ENCODE measurements at places on chromosomes 11 and 22.

GRCh38 chr11:58900479-58901420 is 38.5 kb upstream of the GLYATL1 start:
- peak; percentile 53 for DNase-seq

DNA sequence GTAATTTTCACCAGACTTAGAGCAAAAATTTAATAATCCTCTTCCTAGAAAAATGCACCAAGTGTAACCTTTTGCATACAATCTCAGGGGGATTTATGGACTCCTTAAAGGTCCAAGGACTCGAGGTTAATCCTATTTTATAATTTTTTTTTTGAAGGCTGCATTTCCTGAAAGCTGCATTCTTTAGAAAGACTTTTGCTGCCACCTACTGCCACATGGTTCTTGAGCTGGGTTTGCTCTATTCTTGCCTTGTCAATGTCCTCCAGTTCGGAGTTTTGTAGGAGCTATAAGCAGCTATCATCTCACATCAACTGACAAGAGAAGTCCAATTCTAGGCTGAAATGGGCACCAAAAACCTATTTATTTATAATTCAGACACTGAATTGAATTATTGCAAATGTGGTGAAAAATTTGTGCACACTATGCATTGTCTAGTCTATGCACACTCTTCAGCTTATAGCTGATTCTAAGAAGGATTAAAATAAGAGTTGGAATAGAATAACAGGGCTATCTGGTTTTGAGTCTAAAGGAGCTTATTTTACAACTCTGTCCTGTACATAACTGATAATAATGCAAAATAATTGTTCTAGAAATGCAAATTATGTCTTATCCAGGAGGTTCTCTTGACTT is 31.3 kb downstream of the TRAF6 start:
- peak; percentile 50 for DNase-seq

DNA sequence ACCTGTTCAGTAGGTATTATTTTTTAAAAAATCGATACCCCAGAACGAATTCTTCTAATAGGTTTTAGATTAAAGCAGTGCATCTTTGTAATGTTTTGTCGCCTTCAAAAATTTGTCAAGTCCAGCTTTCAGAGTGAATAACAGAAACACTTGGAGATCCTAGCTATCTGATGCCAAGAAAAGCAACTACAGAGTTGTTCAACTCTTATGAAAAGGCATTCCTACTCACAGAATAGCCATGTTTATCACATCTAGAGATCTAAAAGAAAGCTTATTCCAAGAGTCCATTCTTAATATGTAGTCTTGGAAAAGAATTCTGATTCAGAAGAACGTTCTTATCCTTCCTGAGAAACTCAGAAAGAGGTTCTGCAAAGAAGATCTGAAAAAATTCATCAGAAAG is 268.5 kb downstream of the TTC28 start:
- no peak for DNase-seq

DNA sequence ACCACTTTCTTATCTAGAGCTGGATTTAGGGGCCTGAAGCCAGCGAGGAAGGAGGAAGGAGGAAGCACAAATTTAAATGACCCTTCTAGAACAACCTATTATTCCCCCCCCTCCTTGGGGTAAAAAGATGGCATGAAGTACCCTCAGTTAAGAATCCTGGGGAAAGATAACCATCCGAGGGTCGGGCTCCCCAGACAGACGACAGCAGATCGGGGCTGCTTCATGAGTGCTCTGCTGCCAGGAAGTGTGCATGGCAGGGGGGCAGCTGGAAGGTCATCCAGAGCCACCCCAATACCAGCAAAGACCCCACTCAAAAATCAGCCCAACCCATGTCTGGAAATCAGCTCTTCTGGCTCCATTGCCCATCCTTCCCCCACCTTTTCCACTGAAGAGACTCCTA is 207.5 kb downstream of the CTTN start:
- DNase-seq: no peak

DNA sequence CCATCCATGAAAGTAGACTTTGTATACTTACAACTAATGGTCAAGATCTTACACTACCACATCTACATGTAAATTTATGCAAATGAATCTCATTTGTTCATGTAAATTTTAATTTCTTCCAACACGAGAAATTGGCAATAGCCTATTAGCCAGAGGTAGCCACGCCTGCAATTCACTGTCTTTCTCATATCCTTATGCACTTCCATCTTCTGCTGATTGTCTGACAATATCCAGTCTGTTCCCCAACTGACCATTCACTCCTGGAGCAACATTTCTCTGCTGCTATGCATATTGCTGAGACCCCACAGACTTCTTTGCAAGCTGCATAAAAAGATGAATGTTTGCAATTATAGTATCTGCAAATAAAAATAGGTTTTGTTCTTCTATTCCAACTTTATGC is 2.5 kb downstream of the NNMT start:
- DNase-seq: no peak

GRCh38 chr22:39935116-39935515 is 25.1 kb upstream of the TMA7B start:
- DNase-seq: no peak

GRCh38 chr11:64516226-64516625 is 74.8 kb upstream of the SLC22A12 start:
- DNase-seq: peak; percentile 34

DNA sequence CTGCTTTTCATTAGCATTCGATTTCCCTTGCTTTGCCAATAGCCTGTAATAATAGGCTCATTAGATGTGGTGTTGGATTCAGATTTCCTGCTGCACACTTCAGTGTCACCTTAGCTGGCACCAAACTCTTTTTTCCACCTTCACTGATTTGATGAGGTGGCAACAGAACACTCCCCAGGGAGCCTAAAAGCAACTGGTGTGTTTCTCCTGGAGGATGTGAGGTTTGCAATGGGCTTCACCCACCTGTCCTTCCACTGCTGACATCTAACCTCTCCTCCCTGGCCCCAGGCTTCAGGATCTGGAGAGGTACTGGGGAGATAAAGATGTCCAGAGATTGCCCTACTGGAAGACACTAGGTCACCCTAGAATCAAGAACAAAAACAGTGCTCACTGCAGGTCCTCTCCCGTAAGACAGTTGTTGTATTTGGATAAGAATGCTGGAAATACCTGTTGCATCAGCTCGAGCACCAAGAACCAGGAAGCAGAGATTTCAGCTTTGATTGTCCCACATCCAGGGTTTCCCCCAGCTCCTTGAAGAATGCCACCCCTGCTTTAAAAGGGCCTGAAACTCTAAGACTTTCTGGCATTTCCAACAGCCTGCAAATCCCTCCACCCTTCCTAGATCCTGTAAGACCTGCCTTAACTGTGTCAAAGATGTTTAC is 96.9 kb downstream of the SLC1A2 start:
- DNase-seq: no peak

GRCh38 chr11:75538150-75538942 is 12.6 kb upstream of the GDPD5 start:
- no peak for DNase-seq

DNA sequence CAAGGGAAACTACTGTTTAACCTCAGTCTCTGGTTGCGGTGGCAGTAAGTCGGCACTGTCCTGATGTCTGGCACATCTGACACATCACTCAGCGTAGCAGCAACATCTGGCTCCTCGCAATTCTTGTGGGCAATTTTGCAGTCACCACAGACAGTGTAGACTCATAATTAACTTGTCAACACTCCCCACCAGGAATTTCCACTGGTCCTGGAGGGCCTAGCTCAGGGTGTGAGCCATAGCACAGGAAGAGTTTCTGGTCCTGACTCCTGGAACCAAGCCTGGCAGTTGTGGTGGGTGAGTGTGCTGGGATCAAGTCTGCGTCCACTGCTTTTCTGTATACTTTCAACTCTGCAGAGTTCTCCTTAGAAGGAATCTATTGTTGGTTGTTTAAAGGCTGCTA is 209.7 kb downstream of the SNX19 start:
- DNase-seq: no peak

DNA sequence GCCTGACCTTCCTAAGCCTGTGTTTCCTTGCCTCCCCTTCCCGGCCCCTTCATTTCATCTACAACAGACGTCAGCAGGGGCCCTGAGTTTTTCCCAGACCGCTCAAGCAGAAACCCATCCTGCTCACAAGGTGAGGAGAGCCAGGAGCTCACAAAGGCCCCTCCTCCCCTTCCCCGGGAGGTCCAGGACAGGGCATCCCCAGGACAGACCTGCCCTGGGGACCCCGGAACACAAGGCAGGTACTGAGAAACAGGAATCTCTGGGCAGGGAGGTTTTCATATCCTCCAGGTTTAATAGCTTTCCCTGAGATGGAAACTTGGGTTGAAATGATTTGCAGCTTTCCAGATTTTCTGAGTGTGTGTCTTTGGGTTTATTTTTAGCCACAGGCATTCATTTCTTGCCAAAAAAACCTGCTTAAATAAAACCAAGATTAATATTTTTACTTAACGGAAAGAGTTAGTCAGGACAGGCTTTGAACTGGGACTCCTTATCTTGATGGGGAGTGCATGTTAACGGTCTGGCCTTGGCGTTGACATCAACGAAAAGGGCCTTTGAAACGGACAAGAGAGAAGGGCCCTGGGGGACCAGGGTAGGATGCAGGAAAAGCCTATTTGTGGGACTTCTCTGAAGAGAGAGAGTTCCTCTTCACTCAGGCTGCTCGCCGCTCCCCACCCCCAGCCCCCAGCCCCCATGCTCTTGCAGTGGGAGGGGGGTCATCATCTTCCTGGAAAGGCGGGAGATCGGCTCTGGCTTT is 38.5 kb downstream of the TIMP3 start:
- no peak for DNase-seq

DNA sequence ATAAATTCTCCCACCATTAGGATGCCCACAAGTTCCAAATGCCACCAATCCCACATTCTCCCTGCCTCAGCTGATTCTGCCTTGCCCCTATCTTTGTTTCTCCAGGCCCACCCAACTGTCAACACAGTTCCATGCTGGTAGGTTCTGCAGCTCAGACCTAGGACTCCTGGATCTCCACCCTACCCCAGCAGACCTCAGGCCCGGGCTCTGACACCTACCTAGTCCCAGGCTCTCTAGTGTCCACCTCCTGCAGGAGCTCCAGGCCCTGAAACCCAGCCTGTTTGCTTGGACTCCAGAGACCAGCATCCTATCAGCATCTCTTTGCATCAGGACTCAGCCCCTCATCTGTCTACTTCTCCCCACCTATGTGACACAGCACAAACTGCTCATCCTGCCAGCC is 86.5 kb downstream of the PDE2A start:
- DNase-seq: no peak

- DNase-seq: no peak
Measured at GRCh38 chr11:126335463-126335760, 20.1 kb upstream of the ST3GAL4 start.

- no peak for DNase-seq
Measured at GRCh38 chr11:94705891-94706615, 62.1 kb upstream of the AMOTL1 start.

GRCh38 chr11:107769189-107769588 is 57.3 kb upstream of the SLN start:
- peak; percentile 50 for DNase-seq

Data from activated CD4-positive, alpha-beta T cell treated with anti-CD3 and anti-CD28 coated beads, Interleukin-2, Interleukin-6, amounts not matched to agents 100 ng/mL and 50 ng/mL, durations not matched to agents 16 hours and 8 hours (primary cell).